ENCODE measurements at places on chromosomes 3 and 15.
A peak's percentile ranks its signal among the peaks of the same experiment; 100 is the strongest.

DNA sequence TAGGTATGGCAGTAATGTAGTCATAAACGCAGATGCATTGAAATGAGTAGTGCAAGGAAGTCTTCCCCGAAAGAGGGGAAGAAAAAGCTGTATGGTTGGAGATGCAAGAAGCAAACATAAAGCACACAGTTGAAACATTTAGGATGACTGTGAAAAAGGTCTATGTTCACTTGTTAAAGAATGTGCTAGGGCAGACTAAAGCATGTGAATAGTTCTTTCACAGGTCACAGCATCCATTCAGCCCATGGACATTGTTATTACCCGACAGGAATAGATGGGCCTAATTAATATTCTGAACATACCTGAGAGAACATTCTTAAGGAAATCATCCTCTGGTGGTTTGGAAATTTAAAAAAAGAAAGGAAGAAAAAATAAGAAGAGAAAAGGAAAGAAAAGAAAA, 595.2 kb downstream of the ZIC1 start:
- no peak for DNase-seq

DNA sequence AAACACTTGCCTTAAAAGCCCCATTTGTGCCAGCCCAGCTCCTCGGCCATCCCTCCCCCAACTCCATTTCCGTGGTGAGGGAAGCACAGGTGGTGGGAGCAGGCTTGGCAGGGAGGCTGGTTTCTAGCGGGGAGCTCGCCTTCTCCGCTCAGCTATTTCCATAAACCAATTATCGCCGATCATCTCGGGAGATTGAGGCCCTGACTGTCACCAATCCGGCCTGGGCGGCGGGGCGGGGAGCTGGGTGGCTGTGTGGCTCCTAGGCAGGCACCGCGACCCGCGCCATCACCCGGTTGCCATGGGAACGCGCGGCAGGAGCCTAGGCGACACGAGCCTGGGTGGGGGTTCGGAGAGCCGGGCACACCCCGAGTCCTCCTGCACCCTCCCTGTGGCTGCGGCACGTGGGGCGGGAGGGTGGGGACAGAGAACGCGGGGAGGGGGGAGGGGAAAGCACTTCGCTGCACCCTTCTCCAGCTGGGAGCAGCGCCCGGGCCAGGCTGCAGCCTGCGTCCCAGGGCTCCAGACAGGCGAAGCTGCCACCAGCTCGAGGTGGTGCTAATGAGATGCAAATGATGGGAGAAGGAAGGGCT, 9.3 kb downstream of the CCDC33 start:
- DNase-seq, result no peak

DNA sequence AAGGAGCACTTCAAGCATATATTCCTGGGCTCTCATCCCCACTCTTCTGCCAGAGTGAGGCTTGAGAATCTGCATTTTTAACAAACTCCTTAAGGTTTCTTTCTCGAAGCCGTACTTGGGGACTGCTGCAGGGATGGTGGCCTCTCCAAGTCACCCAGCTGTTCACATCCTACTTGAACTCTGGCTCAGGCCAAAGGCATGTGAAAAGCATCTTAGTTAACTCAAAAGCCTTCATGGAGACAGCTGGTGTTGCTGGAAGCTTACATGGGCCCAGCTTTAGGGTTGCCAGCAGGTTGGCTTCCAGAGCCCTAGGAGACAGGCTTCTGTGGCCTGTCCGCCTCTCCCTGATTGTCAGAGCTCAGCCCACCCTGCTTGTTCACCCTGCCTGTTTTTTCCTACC, 139.2 kb downstream of the THSD4 start:
- no peak for DNase-seq

GRCh38 chr3:106589311-106589942, 720.6 kb upstream of the CBLB start:
- peak; percentile 59 for DNase-seq

- no peak for DNase-seq
These were observed 843.8 kb downstream of the VGLL3 start for GRCh38 chr3:86147119-86147518.

DNA sequence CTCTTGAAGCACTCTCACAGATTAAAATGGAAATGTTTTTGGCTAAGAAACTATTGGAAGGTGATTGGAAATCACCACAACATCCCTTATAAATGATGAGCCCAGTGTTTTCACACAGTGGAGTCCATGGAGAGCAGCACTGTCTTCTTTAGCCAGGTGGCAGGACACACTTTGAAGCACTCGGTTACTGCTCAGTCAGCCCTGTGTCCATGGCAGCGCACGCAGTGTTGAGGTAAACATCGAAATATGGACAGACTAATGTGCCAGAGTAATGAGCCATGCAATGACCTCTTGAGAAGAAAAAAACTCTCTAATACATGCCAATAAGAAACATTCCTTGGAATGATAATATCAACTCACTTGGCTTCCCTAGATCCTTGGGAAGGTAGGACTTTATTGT, 66.6 kb downstream of the TGFBR2 start:
- no peak for DNase-seq

DNA sequence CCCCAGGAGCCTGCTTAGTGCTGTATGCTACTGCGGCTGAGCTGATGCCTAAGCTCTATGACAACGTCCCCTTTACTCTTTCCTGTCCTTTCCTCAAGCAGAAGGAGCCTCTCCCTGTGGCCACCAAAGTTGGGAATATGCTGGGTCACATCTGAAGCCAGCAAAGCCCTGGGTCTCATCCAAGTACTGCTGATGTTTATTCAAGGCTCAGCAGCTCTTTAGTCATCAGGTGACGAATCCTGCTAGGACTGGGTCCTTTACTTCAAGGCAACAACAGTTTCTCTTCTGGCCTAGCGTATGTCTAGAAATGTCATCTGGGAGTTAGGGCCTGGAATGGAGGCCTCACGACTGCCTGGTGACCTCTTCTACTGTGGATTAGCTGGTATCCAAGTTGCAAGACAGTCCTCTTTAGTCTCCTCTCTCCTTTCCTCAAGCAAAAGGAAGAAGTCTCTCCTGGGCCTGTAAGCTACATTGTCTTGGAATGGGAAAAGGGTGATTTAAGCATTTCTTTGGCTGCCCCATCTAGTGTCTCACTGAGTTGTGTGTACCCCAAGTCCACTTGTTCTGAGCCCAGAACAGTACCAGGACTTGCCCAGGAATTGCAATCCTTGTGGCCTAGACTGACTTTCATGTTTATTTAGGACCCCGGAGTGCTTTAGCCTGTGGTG, 63.9 kb downstream of the TNFAIP8L3 start:
- no peak for DNase-seq

DNA sequence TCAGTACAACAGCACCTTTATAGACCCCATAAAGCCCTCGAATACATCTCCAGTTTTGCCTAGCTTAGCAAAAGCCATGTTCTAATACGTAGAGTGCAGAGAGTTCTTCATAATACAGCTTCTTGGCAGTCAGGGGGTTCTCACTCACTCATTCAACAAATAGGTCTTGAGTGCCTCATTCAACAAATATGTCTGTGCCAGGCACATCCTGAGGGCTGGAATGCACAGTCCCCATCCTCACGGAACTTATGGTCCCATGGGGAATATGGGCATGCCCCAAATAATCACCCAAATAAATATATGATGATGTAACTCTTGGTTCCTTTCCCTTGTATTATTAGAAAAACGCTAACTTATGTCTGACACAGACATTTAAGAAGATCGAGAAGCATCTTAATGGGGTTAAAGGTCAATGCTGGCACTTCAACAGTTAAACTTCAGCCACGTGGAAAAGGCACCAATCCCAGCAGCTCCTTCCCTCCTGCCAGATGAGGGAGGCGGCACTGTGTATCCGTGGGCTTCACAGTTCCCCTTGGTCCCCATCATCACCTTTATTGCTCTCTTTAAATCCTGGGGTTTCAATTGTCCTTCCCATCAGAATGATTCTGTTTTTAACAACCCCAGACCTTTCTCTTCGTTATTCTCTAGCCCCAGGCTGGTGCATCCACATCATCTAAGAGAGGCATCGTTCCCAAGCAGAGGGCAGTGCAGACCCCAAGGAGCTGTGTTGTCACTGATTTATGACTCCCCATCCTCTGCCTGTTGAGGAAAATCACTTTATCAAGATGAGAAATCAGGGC, 18.9 kb upstream of the SEMA5B start:
- no peak for DNase-seq

DNA sequence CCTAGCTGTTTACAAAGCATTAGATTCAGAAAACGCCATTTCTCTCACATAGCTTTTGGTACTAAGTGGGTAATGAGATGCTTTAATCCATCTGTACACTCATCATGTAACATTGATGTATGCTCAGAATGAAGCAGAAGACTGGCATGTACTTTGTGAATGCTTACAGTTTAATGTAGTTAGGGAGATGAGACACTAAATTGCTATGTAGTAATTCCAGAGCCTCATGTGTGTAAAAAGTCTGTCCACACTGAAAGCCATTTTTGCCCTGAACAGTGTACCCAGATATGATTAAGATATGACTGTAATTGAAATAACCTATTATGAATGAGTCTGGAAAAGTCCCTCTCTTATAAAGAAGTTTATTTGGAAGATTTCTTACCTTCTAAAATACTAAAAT, 66.5 kb downstream of the ARMC8 start:
- DNase-seq, result no peak

- no peak for DNase-seq
These were observed 5.4 kb downstream of the H1-8 start for GRCh38 chr3:129548104-129548965.

DNA sequence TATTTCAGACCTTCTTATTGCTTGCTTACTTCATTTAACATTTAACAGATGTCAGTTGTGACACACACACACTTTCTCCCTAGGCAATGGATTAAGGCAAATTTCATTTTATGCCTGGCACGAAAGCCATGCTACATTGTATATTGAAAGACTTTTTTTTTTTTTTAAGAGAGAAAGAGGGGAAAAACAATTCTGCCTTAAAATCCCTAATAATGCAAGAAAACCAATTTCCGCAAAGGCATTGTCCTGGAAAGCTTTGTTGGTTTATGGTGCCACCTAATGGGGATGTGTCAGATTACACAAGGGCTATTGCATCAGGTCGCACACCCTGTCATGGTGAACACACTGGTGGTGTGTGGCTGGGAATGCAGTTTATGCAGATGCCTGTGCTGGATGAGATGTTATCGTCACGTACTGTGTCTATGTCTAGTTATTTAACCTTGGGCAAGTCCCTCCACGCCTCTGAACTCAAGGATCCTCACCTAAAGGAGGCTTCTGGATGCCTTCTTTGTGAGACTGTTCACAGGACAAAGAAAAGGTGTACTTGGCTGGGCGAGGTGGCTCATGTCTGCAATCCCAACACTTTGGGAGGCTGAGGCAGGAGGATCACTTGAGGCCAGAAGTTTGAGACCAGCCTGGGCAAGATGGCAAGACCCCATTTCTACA, 37.3 kb upstream of the RFTN1 start:
- peak; percentile 83 for DNase-seq

DNA sequence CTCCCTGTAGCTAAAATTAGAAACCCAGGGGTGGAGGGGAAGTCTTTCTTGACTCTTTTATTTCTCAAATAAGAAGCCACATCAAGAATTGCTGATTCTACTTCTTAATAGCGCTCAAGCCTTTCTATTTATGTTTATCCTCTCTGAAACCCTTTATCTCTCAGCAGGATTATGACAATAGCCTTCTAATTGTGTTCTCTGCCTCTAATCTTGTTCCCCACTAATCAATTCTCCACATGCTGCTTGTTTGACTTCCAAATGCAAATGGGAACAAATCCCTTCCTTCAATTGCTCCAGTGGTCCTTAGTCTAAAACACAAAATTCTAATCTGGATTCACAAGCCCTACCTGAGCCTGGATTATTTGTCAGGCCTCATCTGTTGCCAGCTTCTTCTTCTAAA, 43.7 kb upstream of the CFAP20DC start:
- DNase-seq, result no peak

DNA sequence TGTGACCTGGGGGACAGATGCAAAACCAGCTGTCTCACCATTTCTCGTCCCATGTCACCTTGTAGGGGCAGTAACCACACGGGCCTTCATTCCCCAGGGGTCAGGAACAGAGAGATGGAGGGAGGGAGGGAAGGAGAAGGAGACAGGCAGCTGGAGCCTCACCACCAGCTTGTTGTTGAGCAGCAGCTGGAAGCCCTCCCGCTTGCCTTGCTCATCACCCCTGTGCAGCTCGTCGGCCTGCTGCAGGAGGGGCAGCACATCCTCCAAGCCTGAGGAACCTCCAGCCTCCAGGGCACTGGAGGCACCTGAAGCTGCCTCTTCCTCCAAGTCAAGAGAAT, 10.3 kb downstream of the RMDN3 start:
- no peak for DNase-seq

Measured in fibroblast of the conjunctiva (primary cell).